ENCODE measurements at places on chromosomes 1 and 21. TPM values are rescaled to one million over a fixed set of nuclear protein-coding genes. Genes with fewer than 3 reads are reported as not detected.

The HSD3B1 gene
- not detected for total RNA-seq

The KTI12 gene
- total RNA-seq = 9.2 TPM

- H3K36me3 ChIP-seq = no peaks in the 10 kb centered on the region
- H3K4me1 ChIP-seq = peaks cover 8% of the 10 kb centered on the region
- peak; percentile 55 for DNase-seq
- no peaks in the 10 kb centered on the region for H3K27me3 ChIP-seq
- H3K27ac ChIP-seq = peak overlapping the region; percentile 77
- H3K4me3 ChIP-seq = no peak overlapping the region
Observed at GRCh38 chr1:150619576-150620509, 9.6 kb downstream of the ENSA start.

The TCHH gene
- total RNA-seq = 0.91 TPM

The KRTAP21-2 gene
- total RNA-seq = not detected

DNA sequence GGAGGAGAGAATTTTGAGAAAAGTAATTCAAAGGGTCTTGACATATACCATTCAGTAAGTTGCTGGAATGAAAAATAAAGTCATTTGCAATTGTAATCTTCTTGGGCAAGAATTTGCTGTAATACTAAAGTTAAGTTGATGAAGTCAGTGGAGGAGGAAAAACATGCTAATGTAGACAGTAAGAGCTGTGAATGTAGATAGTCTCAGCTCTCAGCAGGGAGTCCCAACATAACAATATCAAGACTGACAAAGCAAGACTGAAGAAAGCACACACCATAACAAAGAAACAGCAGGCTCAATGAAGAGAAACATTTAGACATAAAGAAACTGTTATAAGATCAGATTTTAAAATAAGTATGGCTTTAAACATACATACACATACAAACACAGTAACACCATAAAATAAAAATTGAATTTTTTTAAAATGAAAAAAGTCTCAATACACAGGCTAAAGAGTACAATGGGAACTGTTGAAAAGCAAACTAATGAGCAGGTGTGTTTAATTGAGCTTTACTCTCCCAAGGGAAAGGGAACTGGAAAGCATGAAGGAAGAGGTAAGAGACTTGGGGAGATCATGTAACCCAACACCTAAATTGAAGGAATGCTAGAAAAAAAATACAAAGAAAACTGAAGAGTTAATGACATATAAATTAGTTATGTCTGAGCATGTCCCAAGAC, 336.3 kb upstream of the NCAM2 start:
- no peak for DNase-seq
- no peaks in the 10 kb centered on the region for H3K36me3 ChIP-seq
- H3K4me1 ChIP-seq = no peaks in the 10 kb centered on the region
- H3K27me3 ChIP-seq = no peaks in the 10 kb centered on the region

GRCh38 chr1:192491804-192492554, 83.6 kb upstream of the RGS1 start:
- H3K4me3 ChIP-seq = no peak overlapping the region
- peak overlapping the region; percentile 29 for H3K27ac ChIP-seq
- H3K27me3 ChIP-seq = no peaks in the 10 kb centered on the region
- H3K4me1 ChIP-seq = peaks cover 2% of the 10 kb centered on the region

GRCh38 chr1:196366817-196367495, 241.3 kb downstream of the KCNT2 start:
- H3K27ac ChIP-seq = no peak overlapping the region
- no peaks in the 10 kb centered on the region for H3K4me1 ChIP-seq
- no peak overlapping the region for H3K4me3 ChIP-seq
- DNase-seq = no peak
- no peaks in the 10 kb centered on the region for H3K36me3 ChIP-seq

DNA sequence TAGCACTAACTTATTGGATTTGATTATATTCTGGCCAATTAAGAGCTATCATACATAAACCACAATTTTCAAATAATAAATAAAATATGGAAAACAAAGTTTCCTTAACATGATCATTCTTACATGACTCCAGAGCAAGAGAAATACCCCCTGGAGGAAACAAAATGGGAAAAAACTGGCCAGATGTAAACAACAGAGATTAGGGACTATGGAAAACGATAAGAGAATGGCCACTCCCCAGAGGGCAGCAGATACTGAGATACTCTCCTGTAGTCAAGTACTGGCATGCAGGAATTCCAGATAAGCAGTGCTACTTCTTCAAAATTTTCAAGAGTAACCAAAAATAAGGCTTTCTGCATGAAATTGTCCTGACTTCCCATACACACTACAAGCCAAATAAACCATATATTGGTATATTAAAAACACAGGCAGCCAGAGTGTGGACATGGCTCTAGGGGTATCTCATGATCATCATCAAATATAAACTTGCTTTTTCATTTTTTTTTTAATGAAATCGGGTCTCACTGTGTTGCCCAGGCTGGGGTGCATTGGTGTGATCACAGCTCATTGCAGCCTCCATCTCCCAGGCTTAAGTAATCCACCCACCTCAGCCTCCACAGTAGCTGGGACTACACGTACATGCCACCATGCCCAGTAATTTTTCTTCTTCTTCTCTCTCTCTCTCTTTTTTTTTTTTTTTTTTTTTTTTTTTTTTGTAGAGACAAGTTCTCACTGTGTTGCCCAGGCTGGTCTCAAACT, 118.5 kb downstream of the EIF4G3 start:
- H3K36me3 ChIP-seq = no peaks in the 10 kb centered on the region
- H3K4me1 ChIP-seq = no peaks in the 10 kb centered on the region
- no peak for DNase-seq
- H3K27ac ChIP-seq = no peak overlapping the region

DNA sequence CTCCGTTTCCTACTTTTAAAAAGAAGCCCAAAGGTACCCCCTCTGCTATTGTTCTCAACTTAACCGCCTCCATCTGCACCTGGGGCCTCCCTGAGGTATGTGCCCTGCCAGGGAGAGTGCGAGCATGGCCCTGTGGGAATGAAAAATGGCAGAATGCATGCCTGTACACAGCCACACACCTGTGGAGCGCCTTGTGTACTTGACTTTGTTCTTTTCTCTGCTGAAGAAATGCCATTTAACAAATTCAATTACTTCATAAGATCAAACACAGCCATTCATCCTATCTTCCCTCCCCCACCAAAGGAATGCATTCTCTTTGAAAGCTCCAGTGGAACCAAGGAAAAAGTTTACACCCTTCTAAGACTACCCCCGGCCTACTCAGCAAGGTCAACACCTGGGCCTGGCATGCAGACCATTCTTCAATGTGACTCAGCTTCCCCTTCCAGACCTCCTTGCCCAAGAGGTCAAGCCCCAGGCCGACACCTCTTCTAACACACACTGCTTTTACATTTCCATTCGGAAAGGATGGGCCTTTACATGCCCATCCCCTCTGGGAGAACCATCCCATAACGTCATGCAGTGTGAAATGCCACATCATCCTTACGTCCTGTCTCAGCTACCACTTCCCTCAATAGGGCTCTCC, 123.7 kb downstream of the SMYD2 start:
- no peak overlapping the region for H3K27ac ChIP-seq
- H3K4me1 ChIP-seq = no peaks in the 10 kb centered on the region
- no peaks in the 10 kb centered on the region for H3K36me3 ChIP-seq
- DNase-seq = no peak

DNA sequence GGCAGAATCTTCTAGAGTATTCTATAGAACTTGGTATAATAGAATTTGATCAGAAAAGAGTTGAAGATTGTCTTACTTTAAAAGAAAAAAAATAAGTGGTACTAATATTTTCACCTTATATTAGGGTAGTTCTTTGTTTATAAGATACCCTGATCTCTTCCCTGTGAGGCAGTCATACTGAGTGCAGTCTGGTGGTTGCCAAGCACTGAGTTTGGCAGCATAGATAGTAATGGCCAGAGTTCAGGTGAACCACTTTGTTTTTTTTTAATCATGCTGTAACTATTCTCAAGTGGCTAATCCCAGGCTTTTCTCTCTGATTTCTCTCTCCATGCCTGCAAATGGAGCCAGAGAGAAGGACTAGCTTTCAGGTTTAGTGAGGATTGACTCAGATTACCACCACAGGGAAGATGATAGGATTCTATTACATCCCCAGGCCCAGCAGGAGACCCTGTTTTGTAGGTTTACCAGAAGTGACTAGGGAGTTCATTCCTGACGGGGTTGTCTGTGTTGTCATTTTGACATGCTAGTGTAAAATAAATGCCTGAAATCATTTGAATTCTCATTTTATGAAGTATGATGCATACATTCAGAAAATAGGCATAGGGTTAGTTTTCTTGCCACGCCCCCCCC, 16.7 kb downstream of the KDM1A start:
- no peak for DNase-seq
- H3K4me3 ChIP-seq = no peak overlapping the region
- H3K27me3 ChIP-seq = no peaks in the 10 kb centered on the region
- H3K36me3 ChIP-seq = no peaks in the 10 kb centered on the region
- no peak overlapping the region for H3K27ac ChIP-seq

The PRPF38B gene
- 24.2 TPM for total RNA-seq

DNA sequence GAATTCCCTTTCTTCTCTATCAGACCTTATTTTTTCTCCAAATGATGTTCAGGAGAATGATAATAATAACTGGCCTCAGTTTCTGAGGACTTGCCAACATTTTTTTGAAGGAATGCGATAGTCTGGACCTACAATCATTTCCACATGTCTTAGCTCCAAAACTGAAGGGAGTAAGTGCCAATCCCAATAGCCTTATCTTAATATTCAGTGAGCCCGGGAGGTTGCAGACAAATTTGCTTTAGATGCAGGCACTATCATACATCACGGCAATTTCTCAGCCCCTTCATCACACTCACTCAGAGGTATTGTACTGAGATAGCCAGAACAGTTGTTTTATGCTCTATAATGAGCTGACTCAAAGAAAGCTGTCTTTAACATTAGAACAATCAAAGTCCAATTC, 796.9 kb downstream of the ADGRL2 start:
- H3K4me1 ChIP-seq = no peaks in the 10 kb centered on the region
- no peak overlapping the region for H3K4me3 ChIP-seq
- no peak overlapping the region for H3K27ac ChIP-seq
- H3K36me3 ChIP-seq = no peaks in the 10 kb centered on the region
- no peaks in the 10 kb centered on the region for H3K27me3 ChIP-seq
- DNase-seq = no peak

DNA sequence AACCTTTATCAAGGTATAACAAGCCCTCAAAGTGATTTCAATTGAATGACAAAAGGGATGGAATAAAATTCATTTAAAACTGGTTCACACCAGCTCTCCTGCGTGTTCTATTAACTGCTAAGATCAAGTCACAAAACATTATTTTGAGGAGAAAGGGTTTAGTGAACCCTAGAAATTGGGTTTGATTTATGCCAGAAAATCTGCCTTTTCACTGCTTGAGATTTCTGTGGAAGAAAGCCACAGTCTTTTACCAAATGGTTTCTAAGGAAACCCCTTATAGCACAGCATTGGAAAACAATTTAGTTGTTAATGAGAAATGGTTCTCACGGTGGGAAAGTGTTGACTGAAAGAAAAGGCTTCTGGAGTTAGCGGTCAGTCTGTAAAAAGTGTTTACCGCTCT, 43.6 kb upstream of the DPH5 start:
- no peak overlapping the region for H3K27ac ChIP-seq
- no peaks in the 10 kb centered on the region for H3K4me1 ChIP-seq
- no peaks in the 10 kb centered on the region for H3K27me3 ChIP-seq
- no peak for DNase-seq

GRCh38 chr1:228448372-228448771, 31.7 kb upstream of the TRIM17 start:
- H3K4me1 ChIP-seq = no peaks in the 10 kb centered on the region
- H3K4me3 ChIP-seq = no peak overlapping the region
- peaks cover 6% of the 10 kb centered on the region for H3K27me3 ChIP-seq
- no peak for DNase-seq
- no peaks in the 10 kb centered on the region for H3K36me3 ChIP-seq

The BTBD8 gene
- total RNA-seq = 15.7 TPM

The MCOLN3 gene
- total RNA-seq = 0.23 TPM

GRCh38 chr1:187744665-187745064, 915.9 kb downstream of the PLA2G4A start:
- no peaks in the 10 kb centered on the region for H3K27me3 ChIP-seq
- no peaks in the 10 kb centered on the region for H3K36me3 ChIP-seq
- H3K27ac ChIP-seq = no peak overlapping the region
- H3K4me3 ChIP-seq = no peak overlapping the region

- H3K27me3 ChIP-seq = no peaks in the 10 kb centered on the region
- no peaks in the 10 kb centered on the region for H3K4me1 ChIP-seq
- peak; percentile 95 for DNase-seq
- H3K36me3 ChIP-seq = no peaks in the 10 kb centered on the region
Observed at GRCh38 chr1:151281225-151281968, 702 bp upstream of the ZNF687 start.

GRCh38 chr1:174221681-174222080, 62.4 kb downstream of the RABGAP1L start:
- no peak overlapping the region for H3K27ac ChIP-seq
- H3K4me3 ChIP-seq = no peak overlapping the region
- no peak for DNase-seq
- H3K4me1 ChIP-seq = no peaks in the 10 kb centered on the region
- no peaks in the 10 kb centered on the region for H3K27me3 ChIP-seq
- H3K36me3 ChIP-seq = no peaks in the 10 kb centered on the region

The ARHGEF16 gene
- total RNA-seq = 25.2 TPM

DNA sequence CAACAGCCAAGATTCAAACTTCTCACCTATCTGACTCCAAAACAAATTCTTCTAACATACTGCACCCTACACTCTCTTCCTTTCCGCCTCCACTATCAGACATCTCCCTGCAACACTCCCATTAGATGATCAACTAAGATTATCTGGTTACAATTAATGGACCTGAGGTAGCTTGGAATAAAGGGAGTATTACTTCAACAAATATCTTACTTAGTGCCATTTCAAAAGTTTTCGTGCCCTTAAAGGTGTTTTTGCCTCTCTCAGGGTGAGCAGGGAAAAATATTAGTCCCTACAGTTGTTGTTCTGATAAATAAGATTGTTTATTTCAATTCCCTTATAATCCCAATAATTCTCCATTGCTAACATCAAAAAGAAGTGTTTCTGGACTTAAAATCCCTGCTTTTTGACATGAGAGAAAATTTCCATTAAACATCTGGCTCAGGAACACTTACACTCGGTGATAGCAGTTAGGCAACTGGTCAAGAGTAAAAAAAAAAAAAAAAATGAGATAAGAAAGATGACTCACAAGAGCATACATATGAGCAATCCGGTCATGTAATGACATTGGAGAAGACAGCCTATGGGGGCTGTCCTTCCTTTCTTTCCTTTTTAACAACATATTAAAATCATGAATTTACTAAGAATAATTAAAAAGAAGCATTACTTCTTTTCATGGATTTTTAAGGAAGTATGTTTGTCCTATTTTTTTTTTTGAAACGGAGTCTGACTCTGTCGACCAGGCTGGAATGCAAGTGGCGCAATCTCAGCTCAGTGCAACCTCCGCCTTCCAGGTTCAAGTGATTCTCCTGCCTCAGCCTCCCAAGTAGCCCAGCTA, 7.6 kb downstream of the RSBN1 start:
- H3K27ac ChIP-seq = no peak overlapping the region
- no peak for DNase-seq
- H3K4me3 ChIP-seq = no peak overlapping the region
- no peaks in the 10 kb centered on the region for H3K27me3 ChIP-seq
- H3K36me3 ChIP-seq = no peaks in the 10 kb centered on the region

Data from prostate gland (tissue), 2 donors.